Stimulated activated CD4-positive, alpha-beta T cell treated with anti-CD3 and anti-CD28 coated beads, Interleukin-12 subunit alpha, Interleukin-12 subunit beta, amount 100 ng/mL, for 48 hours (primary cell): ENCODE measurements at places on chromosomes 6 and 20.

DNA sequence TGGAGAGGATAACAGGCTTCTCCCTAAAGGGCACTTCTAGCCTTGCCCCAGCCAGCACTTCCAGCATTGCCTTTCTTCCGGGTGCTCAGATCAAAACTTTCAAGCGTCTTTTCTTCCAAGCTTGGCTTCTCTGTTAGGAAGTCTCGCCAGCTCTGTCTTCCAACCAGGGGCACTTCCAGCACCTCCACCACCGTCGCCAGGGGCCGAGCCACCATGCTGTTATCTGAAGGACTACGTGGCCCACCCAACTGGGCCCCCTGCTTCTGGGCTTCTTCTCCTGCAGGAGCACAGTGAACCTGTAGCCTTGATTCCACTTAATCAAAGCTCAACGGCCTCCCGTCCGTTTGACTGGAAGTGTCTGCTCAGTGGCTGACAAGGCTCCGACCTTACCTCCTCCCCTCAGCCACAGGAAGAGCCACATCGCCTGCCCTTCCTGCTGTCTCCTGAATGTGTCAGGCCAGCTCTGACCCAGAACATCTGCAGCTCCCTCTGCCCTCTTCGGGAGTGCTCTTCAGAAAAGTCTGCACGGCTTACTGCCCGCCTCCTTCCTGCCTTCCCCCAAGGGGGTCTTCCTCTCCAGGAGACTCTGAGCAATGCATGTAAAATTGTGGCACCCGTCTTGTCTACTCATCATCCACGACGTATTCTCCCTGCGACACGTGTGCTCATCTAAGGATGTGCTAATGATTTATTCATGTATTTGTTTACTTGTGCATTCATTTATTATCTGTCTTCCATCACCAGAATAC, 527.0 kb downstream of the CDH26 start:
- DNase-seq, result no peak

DNA sequence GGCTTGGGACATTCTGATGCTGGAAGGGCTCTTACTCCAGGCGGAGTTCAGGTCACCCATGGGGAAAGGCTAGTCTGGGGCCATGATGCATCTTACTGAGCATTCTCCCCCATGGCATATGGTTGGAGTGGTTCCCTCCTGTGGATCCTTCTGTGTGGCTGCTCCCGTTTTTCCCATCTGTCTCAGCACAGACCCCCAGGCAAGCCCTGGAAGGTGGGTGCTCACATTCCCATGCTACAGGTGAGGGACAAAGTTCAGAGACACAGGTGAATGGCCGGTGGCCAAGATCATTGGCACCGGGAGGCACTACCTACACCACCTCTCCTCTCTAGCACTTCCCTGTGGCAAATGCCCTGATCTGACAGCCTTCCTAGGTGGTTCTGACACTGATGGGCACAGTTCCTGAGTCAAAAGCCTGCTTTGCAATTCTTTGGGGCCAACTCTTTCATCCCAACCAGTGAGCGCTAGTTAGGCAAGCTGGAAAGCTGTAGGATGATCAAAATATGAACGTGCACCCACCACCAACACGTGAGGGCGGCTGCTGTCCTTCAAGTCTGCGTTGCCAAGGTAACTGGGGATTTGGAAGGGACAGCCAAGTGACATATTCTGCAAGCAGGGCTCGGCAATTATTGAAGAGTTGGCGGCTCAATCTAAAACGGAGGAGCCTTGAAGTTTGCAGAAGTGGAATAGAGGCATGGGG, 124.6 kb downstream of the CDH4 start:
- DNase-seq, result no peak

- no peak for DNase-seq
Observed at GRCh38 chr20:36105711-36106226, 48.8 kb upstream of the EPB41L1 start.

- no peak for DNase-seq
Observed at GRCh38 chr6:49519660-49520059, 19.9 kb downstream of the GLYATL3 start.

- no peak for DNase-seq
Observed at GRCh38 chr6:36432151-36432671, 10.4 kb downstream of the PXT1 start.

DNA sequence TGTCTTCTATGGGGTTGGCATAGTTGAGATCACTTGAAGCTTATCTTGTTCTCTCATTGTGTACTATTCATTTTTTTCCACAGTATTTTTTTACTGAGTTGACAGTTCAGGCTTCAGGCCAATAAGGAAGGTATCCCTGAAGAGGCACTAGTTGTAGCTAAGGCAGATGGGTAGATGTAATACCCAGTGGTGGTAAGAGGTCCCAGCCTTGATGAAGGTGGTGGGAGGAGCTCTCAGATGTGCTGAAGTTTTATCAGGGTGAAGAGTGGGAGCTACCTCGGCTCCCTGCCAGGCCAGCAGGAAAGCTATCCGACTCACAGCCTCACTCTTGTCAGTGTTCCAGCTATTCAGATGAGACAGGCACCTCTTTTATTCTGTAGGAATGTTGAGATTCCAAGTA, 87.7 kb upstream of the UFL1 start:
- no peak for DNase-seq

- DNase-seq, result no peak
Observed at GRCh38 chr6:44657206-44657819, 269.8 kb downstream of the CDC5L start.
